ENCODE measurements at places on chromosomes 6 and 20.

DNA sequence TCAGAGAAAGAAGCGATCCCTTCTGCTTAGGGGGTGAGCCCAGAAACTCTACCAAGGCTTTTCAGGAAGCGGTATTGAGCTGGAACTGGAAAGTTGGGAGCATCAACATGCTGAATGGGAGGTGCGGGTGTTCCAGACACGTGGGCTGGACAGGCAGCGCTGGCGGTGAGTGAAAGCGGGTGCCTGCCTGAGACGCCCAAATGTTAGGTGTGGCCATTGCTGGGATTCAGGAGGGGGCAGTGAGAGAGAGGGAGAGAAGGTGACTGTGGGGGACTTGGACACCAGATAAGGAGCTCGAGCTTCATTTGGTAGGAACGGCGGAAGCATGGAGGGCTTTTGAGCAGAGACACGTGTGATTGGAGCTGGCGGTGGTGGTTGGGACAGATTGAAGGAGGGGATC lies 157.7 kb downstream of the ZDHHC14 start:
- no peak for DNase-seq

DNA sequence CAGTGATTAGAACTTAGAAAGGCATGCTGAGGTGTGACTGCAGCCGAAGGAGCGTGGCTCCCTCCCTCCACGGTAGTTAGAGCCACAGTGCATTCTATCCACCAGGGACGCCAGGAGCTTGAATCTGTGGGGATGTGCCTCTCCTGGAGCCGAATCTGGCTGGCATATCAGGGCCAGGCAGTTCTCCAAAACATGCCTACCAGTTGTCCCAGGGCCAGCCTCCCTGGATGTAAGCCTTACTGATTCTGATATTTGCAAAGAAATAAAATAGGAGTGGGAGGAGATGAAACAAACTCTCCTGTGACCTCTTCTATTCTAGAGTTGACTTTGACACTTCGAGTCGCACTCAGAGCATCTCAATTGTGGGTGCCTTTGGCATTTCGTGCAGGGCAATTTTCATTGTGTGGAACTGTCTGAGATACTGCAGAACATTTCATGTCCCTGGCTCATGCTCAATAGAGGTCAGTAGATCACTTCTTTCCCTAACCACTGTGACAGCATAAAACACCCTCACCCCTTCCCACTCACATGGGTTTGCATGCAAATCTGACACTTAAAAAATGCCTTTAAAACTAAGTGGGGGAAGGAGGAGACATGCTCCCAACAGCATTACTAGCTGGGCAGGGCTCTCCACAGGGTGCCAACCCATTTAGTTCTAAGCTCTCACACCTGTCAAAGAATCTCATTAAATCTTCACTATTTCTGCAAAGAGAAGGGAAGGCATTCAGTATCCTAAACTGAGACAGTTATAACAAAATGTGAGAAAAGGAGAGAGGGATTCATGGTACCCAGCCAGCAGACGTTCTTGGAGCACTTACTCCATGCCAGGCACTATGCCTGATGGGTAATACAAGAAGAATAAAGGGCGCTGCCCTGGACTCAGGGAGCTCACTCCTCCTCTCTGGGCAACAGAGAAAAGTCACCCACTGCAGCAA lies 378.9 kb downstream of the PREX1 start:
- no peak for DNase-seq

GRCh38 chr20:57030611-57031600 lies 235.5 kb downstream of the BMP7 start:
- DNase-seq = no peak

GRCh38 chr6:68628161-68628560 lies 6.9 kb upstream of the ADGRB3 start:
- no peak for DNase-seq

DNA sequence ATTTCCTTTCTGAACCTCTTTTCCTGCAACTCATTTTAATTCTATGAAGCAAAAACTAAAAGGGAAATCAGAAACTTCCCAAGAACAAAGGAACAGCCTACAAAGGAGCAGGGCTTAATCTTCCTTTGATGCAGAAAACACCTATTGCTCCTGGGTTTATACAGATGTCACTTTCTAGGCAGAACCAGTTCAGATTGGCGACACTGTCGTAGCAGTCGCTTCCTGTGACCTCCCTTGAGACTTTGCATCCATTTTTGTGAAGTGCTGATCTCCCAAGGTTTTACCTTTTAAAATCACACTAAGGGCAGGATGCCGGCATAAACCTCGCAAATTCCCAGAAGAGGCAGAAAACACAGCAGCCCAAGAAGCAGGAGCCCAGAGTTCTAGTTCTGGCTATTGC lies 40.1 kb downstream of the JAG1 start:
- no peak for DNase-seq

Data from stimulated activated CD4-positive, alpha-beta T cell treated with anti-CD3 and anti-CD28 coated beads, Interleukin-12 subunit alpha, Interleukin-12 subunit beta, amount 100 ng/mL, for 4 hours (primary cell).